ENCODE measurements at places on chromosomes 12 and 14. TPM values are rescaled to one million over a fixed set of nuclear protein-coding genes. Genes with fewer than 3 reads are reported as not detected.

Gene LIN7A
- total RNA-seq: 0.62 TPM

Gene RPL10L
- not detected for total RNA-seq

Gene MIP
- total RNA-seq: not detected

Gene GZMB
- total RNA-seq: not detected

Gene BHLHE41
- 0.69 TPM for total RNA-seq

Gene KRT74
- not detected for total RNA-seq

Gene SLC4A8
- 1.5 TPM for total RNA-seq

Gene GZMH
- total RNA-seq: not detected

Gene NPFF
- total RNA-seq: not detected

Gene KERA
- not detected for total RNA-seq
